ENCODE measurements at places on chromosomes 6 and 20.

- DNase-seq = no peak
Measured at GRCh38 chr20:8187740-8188139, 55.7 kb downstream of the PLCB1 start.

DNA sequence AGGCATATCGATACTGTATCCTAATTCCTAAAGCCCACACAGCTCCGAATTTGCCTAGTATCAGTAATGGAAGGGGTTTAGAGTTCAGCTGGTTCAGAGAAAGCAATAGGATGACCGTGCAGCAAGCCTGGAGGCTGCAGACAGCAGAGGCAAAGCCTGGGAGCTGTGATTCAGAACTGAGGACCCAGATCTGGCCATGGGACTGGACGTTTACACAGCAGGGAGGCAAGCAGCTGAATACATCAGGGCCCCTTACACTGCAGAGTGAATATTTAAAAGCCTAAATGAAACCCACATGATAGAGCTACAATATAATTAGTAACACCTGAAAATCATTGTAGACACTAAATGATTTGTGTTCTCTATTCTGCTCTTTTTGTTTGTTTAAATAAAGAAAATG is 38.0 kb downstream of the ELOVL2 start:
- no peak for DNase-seq

GRCh38 chr6:64715624-64716023 is 991.4 kb downstream of the EYS start:
- DNase-seq = no peak

GRCh38 chr20:35503841-35504561 is 25.5 kb downstream of the C20orf173 start:
- DNase-seq = no peak

DNA sequence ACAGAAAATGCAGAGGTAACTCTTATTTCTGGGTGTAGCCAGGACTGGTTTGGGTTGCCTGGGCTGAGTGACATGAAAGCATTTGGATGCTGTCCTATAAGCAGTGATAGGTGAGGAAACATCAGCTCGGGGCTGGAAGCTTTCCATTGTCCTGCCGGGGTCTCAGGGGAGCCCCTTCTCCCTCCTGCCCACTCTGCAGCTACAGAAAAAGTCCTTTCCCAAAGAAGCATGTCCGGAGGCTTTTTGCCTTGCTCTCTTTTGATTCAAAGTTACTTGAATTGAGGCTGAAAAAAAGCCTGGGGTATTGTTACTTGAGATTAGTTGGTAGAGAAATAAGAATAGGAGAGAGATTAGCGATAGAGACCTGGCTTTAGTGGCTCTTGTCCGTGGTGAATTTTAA is 90.7 kb upstream of the ZNFX1 start:
- DNase-seq = no peak

DNA sequence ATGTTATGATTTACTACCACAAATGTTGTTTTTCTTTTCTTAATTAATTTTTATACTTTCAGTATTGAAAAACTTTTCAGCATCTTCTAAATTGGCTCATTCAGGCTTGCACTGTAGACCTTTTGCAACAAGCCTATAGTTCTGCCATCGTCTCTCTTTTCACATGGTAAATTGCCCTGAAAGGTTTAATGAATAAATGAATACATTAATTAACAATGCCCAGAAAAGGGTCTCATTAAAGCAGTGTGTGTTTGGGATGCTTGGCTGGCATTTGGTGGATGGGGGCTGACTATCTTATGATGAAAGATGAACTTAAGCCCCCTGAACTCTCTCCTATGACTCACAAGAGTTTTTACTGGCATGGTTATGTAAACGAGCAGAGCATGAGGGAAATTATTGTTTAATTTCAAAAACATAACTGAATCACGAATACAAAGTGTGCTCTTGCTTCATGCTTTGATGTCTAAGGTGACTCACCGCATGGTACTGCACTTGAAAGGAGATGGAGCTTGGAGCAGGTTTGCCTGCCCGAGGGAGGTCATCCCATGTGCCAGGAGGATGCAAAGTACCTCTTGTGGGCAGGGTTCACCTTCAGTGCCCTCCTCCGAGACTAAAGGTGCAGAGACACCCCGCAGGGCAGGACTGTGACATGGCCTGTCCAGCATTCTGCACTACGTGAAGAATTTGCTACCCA is 13.8 kb upstream of the PCK1 start:
- no peak for DNase-seq

- DNase-seq = peak; percentile 32
Measured at GRCh38 chr6:95866732-95867131, 149.0 kb upstream of the FUT9 start.

GRCh38 chr6:26249957-26250697 is 114.9 kb upstream of the BTN3A2 start:
- DNase-seq = peak; percentile 63

GRCh38 chr6:68726992-68727391 is 91.9 kb downstream of the ADGRB3 start:
- DNase-seq = no peak

DNA sequence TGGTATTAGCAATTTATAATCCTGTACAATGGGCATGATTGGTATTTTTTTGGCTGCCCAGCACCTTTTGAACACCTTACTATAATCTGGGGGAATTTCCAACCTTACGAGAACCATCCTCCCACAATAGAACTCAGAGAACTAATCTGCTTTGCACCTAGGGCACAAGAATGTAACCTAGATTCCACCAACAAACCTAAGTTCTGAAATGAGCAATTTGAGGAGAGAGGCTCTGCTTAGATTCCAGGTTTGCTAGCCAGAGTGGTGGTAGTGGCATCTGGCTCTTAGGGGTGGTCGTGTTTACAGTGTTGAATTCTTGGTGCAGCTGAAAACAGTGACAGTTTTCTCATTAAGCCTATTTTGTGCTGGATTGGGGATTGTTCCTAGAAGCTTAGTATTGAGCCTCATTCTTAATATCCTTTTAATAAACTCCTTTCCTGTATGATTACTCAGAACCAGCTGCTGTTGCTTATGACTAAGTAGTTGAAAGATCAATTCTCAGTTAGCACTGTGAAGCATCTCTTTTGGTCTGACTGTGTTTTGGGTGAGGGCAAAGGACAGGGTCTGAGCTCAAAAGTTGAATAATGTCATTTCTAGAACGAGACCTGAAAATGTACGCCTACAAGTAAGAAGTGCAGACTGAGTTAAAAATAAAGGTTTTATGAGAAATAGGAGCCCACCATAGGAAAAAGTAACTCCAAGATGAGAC is 385.6 kb downstream of the CDKAL1 start:
- no peak for DNase-seq

GRCh38 chr6:90382760-90383159 is 86.1 kb upstream of the BACH2 start:
- no peak for DNase-seq

DNA sequence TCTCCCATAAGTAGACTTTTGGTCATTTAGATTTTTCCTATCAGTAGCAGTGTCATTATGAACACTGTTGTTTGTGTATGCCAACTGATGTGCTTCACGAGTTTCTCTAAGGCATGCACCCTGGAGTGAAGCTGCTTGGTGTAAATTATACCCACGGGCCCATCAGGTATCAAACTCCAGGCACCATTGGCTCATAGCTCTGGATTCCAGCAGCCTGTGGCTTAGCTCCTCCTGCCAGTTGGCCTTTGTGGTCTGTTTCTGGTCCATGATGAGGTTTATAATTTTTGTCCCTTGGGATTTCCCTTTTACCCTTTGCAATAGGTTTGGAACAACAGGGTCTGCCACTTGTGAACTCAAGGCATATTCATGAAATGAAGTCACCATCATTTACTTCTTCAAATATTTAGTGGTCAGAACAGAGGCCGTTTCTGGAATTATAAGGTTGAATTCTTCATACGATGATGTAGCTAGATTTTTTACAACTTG is 350.5 kb downstream of the PRL start:
- DNase-seq = no peak

DNA sequence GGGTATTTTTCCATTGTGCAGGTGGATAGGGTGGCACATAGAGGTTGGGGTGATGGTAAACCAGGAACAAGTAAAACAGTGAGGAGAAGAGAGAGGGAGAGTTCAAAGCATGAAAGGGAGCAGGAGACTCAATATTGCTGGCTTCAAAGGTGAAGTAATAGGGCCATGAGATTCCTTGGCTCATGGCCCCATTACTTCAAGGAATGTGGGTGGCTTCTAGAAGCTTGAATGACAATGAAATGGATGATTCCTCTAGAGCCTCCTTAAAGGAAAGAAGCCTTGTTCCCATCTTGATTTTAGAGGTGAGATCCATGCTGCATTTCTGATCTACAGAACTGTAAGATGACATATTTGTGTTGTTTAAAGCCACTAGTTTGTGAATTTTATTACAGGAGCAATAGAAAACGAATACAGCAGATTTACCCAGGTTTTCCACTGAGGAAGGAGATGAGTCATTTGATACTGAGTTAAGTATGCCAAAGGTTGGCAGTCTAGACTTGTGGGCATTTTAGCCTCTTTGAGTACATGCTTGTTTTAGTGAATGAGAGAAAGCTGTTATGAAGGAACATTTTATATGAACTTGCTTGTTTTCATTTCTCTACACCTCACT is 110.4 kb downstream of the PLCB4 start:
- no peak for DNase-seq
